ENCODE measurements at places on chromosomes 2 and 18. TPM values are rescaled to one million over a fixed set of nuclear protein-coding genes. Genes with fewer than 3 reads are reported as not detected.

Gene GAD1
- polyA plus RNA-seq = 66.4 TPM

Gene AFF3
- 5.1 TPM for polyA plus RNA-seq

Gene SOCS6
- polyA plus RNA-seq = 21.9 TPM

Gene CD8B2
- polyA plus RNA-seq = not detected

Gene SYT4
- polyA plus RNA-seq = 167 TPM

Gene LANCL1
- polyA plus RNA-seq = 74.0 TPM

Gene TBC1D8
- polyA plus RNA-seq = 3.6 TPM

Gene KIF5C
- 515 TPM for polyA plus RNA-seq

Gene L3MBTL4
- 0.16 TPM for polyA plus RNA-seq

Gene EIF2B4
- 45.3 TPM for polyA plus RNA-seq

Gene OTX1
- not detected for polyA plus RNA-seq

Gene C2orf80
- 71.5 TPM for polyA plus RNA-seq

Gene LAMA3
- polyA plus RNA-seq = 2.2 TPM

Gene ALK
- polyA plus RNA-seq = 10.1 TPM

Gene SCN2A
- polyA plus RNA-seq = 55.0 TPM

Gene SEPTIN10
- 10.0 TPM for polyA plus RNA-seq

Gene CYP27C1
- polyA plus RNA-seq = 2.3 TPM

Gene ACMSD
- not detected for polyA plus RNA-seq

Gene RNF152
- polyA plus RNA-seq = 22.9 TPM

Gene PROKR1
- 0.06 TPM for polyA plus RNA-seq

Gene TLX2
- polyA plus RNA-seq = not detected

Gene FSIP2
- polyA plus RNA-seq = 12.2 TPM

Gene HOXD10
- not detected for polyA plus RNA-seq

Gene SCN7A
- 0.09 TPM for polyA plus RNA-seq

Gene KDSR
- polyA plus RNA-seq = 13.6 TPM

Gene NT5DC4
- not detected for polyA plus RNA-seq

Gene DNAH7
- polyA plus RNA-seq = 0.67 TPM

Gene VAMP8
- not detected for polyA plus RNA-seq

Gene RNF125
- 0.04 TPM for polyA plus RNA-seq

Gene DNAJC5G
- not detected for polyA plus RNA-seq

Gene ZNF521
- polyA plus RNA-seq = 101 TPM

Gene ANTXR1
- polyA plus RNA-seq = 5.2 TPM

Gene GAL3ST2
- not detected for polyA plus RNA-seq

Gene CFAP210
- 0.20 TPM for polyA plus RNA-seq

Gene FOXI3
- not detected for polyA plus RNA-seq

Gene ERICH2
- 1.3 TPM for polyA plus RNA-seq

Gene EMX1
- polyA plus RNA-seq = 0.70 TPM

Data from neural cell (in vitro differentiated cells).